CD4-positive, CD25-positive, alpha-beta regulatory T cell (primary cell): ENCODE measurements at places on chromosomes 7 and 10. TPM values are rescaled to one million over a fixed set of nuclear protein-coding genes. Genes with fewer than 3 reads are reported as not detected.

DNA sequence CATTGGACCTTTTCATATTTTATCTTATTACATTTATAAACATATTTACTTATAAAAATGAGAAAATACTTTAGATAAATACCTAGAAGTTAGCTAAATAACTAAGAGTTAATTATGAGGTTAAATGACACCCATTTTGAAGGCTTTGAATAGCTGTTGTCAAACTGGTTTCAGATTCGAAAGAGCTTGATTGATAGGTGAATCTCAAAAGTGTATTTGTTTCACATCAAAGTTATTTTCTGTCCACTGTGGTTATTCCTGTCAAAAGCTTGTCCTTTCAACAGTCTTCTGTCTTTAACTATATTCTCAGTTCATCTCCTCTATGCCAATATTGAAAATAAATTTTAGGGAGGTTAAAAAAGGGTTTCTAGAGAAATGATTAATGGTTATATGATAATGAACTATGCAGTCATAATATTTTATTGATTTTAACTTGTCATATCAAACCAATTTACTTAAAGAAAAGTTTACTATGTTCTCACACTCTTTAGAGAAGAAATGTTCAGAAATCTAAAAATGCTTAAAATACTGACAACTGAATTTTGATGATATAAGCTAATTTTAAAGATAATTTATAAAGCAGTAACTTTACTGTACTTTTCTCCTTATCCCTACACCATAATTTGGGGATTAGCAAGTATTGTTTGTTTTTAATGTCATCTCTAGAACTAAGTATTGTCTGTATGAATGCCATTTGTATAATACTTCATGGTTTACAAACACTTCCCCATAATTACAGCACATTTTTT is 72.0 kb upstream of the FOXP2 start:
- no peaks in the 10 kb centered on the region for H3K36me3 ChIP-seq
- DNase-seq = no peak
- H3K4me1 ChIP-seq = no peaks in the 10 kb centered on the region
- no peak overlapping the region for H3K27ac ChIP-seq
- no peaks in the 10 kb centered on the region for H3K27me3 ChIP-seq
- no peak overlapping the region for H3K4me3 ChIP-seq

DNA sequence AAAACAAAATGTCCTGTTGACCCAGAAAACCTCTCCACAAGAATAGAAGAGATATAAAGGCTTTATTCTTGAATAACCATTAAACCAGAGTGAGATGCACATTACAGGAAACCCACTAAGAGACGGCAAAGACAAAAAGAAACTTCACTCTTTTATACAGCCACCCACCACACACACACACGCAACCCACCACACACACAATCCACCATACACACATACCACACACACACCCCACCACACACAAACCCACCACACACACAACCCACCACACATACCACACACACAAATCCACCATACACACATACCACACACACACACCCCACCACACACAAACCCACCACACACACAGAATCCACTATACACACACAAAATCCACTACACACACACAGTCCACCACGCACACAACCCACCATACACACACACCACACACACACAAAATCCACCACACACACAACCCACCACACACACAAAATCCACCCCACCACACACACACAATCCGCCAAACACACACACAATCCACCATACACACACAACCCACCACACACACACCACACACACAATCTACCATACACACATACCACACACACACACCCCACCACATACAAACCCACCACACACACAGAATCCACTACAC is 9.5 kb upstream of the REPIN1 start:
- H3K27me3 ChIP-seq = no peaks in the 10 kb centered on the region
- H3K27ac ChIP-seq = no peak overlapping the region
- H3K36me3 ChIP-seq = no peaks in the 10 kb centered on the region
- peaks cover 22% of the 10 kb centered on the region for H3K4me1 ChIP-seq
- no peak for DNase-seq

DNA sequence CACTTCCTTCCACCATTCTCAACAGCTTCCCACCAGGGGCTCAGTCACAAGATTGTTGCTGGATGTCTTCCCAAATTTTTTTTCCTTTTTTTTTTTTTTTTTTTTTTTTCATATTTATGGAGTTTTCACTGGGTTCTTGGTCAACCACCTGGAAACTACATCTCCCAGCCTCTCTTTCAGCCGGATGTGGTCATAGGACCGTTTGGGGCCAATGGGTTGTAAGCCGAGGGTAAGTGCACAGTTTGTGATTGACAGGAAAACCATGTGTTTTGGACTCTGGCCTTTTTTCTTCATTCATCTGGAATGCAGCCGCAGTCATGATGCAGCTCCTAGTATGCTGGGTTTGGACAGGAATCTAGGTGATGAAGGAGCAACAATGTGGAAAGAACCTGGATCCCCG is 337.1 kb upstream of the FOXK1 start:
- no peak for DNase-seq

GRCh38 chr10:71220689-71221540 is 8.5 kb downstream of the UNC5B start:
- H3K4me1 ChIP-seq = no peaks in the 10 kb centered on the region
- H3K4me3 ChIP-seq = no peak overlapping the region
- no peak overlapping the region for H3K27ac ChIP-seq
- no peaks in the 10 kb centered on the region for H3K36me3 ChIP-seq
- peaks cover 7% of the 10 kb centered on the region for H3K27me3 ChIP-seq

DNA sequence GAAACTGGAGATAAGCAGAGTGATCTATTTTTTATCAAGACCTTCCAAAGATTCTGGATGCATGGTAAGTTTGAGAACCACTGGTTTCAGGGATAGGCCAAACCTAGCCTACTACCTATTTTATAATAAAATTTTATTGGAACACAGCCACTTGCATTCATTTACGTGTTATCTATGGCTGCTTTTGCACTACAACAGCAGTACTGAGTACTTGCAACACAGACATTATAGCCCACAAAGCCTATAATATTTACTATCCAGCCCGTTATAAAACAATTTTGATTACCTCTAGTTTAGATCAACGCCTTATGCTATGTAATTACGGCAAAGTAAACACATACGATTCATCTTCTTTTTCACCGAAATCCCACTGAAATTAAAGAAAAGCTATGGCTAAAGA is 18.4 kb downstream of the STEAP1 start:
- no peak for DNase-seq
- H3K27me3 ChIP-seq = no peaks in the 10 kb centered on the region
- no peaks in the 10 kb centered on the region for H3K36me3 ChIP-seq
- no peaks in the 10 kb centered on the region for H3K4me1 ChIP-seq
- H3K4me3 ChIP-seq = no peak overlapping the region
- H3K27ac ChIP-seq = no peak overlapping the region

GRCh38 chr7:44057849-44058758 is 7.3 kb downstream of the PGAM2 start:
- no peak overlapping the region for H3K4me3 ChIP-seq
- no peak for DNase-seq
- no peaks in the 10 kb centered on the region for H3K27me3 ChIP-seq
- no peak overlapping the region for H3K27ac ChIP-seq

GRCh38 chr7:7720193-7720592 is 1.8 kb upstream of the RPA3 start:
- no peak overlapping the region for H3K4me3 ChIP-seq
- H3K27me3 ChIP-seq = no peaks in the 10 kb centered on the region
- no peak for DNase-seq
- peaks cover 8% of the 10 kb centered on the region for H3K4me1 ChIP-seq
- H3K36me3 ChIP-seq = peaks cover 4% of the 10 kb centered on the region

GRCh38 chr7:457814-458510 is 61.7 kb downstream of the PDGFA start:
- H3K27me3 ChIP-seq = no peaks in the 10 kb centered on the region
- H3K4me1 ChIP-seq = no peaks in the 10 kb centered on the region
- no peak overlapping the region for H3K27ac ChIP-seq
- no peak for DNase-seq
- H3K4me3 ChIP-seq = no peak overlapping the region

DNA sequence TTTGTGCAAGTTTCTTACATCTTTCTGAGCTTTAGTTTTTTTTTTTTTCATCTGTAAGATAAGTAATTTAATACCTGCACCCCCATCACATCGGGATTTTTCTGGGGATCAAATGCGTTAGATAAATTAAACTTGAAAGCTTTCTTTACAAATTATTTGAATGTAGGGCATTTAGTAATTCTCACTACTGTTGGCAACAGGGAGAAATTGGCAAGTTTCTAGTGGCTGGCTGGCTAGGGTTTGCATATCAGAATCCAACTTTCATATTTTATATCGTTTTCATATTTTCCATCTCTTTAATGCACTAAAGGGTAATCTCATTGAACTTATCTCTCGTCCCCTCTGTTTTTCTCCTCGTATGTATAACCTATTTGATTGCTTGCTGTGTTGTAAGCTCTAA is 412.9 kb downstream of the GALNT17 start:
- H3K4me3 ChIP-seq = no peak overlapping the region
- H3K27ac ChIP-seq = no peak overlapping the region

DNA sequence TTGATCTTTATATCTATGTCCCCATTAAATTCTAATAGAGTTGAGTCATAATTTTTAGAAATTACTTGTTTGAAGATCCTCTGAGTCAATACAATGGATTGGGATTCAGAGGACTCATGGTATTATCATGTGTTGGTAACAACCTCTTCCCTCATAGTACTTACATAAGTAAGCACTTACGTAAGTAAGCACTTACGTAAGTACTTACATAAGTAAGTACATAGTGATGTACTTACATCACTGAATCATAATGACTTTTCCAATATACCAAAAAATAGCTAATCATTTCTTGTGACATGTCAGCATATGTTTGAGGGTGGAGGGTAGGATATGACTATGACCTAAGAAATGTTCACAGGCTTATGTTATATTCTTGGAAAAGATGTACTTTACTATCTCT is 740.5 kb downstream of the SORCS1 start:
- H3K4me1 ChIP-seq = no peaks in the 10 kb centered on the region
- no peaks in the 10 kb centered on the region for H3K36me3 ChIP-seq
- H3K27ac ChIP-seq = no peak overlapping the region
- no peaks in the 10 kb centered on the region for H3K27me3 ChIP-seq
- no peak overlapping the region for H3K4me3 ChIP-seq

DNA sequence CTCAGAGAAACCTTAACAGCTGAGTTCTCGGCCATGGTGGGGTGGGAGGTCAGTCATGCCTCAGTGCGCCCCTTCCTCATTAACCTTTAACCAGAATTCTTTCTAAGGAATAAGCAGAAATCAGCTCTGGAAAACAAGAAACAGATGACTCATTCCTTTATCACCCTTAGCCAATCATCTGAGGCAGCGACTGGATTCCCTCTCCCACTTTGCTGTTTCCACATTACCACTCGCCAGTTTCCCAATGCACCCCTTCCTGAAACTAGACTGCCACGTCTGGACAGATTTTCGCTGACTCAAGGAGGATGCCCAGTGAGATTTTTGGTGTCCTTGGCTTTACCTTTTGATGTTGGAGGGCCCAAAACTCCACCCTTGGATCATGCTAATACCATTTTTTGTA is 223.8 kb downstream of the PLXDC2 start:
- no peaks in the 10 kb centered on the region for H3K36me3 ChIP-seq
- no peaks in the 10 kb centered on the region for H3K4me1 ChIP-seq
- no peak for DNase-seq
- no peaks in the 10 kb centered on the region for H3K27me3 ChIP-seq

DNA sequence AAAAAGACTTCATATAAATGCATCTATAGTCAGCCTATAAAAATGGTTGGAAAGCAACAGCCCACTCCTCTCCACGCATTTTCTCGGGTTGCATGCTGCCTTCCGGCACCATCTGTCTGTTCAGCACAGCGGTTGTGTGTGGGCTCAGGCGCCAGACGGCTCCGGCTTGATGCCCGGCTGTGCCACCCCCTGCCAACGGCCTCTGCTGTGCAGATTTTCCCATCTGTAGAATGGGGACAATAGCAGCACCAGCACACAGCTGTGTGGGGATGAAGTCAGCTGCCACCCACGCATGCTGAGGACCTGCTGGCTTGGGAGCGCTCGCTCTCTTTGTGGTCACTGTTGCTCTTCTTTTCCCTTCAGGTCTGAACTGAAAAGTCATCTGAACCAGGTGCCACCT is 19.5 kb downstream of the PRKAG2 start:
- no peak overlapping the region for H3K4me3 ChIP-seq
- H3K27me3 ChIP-seq = no peaks in the 10 kb centered on the region
- DNase-seq = no peak
- H3K27ac ChIP-seq = no peak overlapping the region

DNA sequence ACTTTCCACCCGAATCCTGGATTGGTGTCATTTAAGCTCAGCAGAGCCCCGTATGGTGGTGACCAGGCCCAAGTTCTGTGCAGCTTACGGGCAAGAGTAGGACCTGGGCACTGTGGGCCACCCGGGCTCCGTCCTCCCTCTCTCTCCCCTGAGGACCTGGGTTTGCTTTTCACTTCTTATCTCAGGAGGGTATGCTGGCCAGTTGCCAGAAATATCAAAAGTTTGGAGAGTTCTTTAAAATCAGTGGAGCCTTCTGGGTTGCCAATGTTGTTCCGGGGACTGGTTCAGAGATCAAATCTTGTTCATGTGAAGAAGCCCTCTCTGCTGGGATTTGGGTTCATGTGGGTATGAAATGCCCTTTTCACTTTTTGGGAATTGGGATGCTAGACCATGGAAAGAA is 145.4 kb downstream of the GRK5 start:
- no peak overlapping the region for H3K27ac ChIP-seq
- no peaks in the 10 kb centered on the region for H3K4me1 ChIP-seq
- DNase-seq = no peak
- peaks cover 28% of the 10 kb centered on the region for H3K36me3 ChIP-seq
- no peak overlapping the region for H3K4me3 ChIP-seq
- no peaks in the 10 kb centered on the region for H3K27me3 ChIP-seq

GRCh38 chr7:76507723-76508406 is 2.5 kb upstream of the UPK3B start:
- no peaks in the 10 kb centered on the region for H3K36me3 ChIP-seq
- no peak overlapping the region for H3K27ac ChIP-seq
- no peak overlapping the region for H3K4me3 ChIP-seq
- no peak for DNase-seq
- H3K4me1 ChIP-seq = no peaks in the 10 kb centered on the region

GRCh38 chr7:117001283-117001682 is 48.0 kb downstream of the ST7 start:
- no peak overlapping the region for H3K27ac ChIP-seq
- no peak for DNase-seq
- no peaks in the 10 kb centered on the region for H3K36me3 ChIP-seq
- H3K27me3 ChIP-seq = no peaks in the 10 kb centered on the region
- no peaks in the 10 kb centered on the region for H3K4me1 ChIP-seq

DNA sequence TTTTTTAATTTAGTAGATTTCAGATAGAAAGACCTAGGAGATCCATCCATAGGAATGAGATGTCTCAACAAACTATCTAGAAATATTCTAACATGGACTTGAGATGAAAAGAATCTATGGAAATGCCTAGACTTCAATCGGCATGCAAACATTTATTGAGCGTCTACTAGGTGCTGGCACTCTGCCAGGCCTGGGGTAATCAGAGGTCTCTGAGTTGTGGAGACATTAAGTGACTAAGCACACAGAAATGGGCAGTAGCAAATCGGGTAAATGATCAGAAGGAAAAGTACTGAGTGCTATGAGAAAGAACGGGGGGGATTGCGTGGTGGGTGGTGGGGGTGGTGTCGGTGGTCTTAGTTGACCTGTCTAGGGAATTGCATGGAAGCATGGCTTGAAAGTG is 466.6 kb downstream of the GALNT17 start:
- no peaks in the 10 kb centered on the region for H3K36me3 ChIP-seq
- no peak overlapping the region for H3K27ac ChIP-seq
- no peak for DNase-seq
- no peak overlapping the region for H3K4me3 ChIP-seq

The BAMBI gene
- polyA plus RNA-seq = not detected

The NPSR1 gene
- not detected for polyA plus RNA-seq

The ASL gene
- polyA plus RNA-seq = 16.6 TPM

The CPA2 gene
- not detected for polyA plus RNA-seq

The NPTX2 gene
- polyA plus RNA-seq = not detected

The VSTM4 gene
- 0.05 TPM for polyA plus RNA-seq

The CHRM2 gene
- polyA plus RNA-seq = not detected
